ENCODE measurements at places on chromosomes 3 and 15.

- no peak for DNase-seq
Measured at GRCh38 chr3:170259907-170260306, 37.7 kb downstream of the PRKCI start.

DNA sequence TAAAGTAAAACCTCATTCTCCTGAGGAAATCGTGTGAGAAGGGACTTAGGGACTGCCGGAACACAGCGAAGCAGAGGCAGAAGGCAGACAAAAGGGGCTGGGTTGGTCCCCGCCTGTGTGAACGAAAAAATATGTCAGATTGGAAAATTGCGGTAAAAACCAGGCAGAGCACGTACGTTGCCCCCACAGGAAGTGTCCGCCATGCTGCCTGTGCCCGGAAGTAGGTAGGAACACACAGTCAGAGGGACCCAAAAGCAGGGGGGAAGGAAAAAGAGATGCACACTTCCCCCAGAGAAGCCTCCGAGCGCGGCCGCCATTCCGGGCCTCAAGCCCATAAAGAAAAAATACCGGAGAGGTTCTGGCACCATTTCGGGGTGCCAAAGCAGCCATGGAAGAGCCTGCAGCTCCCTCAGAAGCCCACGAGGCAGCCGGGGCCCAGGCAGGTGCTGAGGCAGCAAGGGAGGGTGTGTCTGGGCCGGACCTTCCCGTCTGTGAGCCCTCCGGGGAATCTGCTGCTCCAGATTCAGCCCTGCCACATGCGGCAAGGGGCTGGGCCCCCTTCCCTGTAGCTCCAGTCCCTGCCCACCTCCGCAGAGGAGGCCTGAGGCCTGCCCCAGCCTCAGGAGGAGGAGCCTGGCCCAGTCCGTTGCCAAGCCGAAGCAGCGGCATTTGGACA is at the start of gene MKRN3:
TSS of gene MKRN3 (plus strand) at position 280 of the 676 bp plus-strand sequence. CDS start at position 389, 109 bp downstream.
- peak; percentile 28 for DNase-seq

- DNase-seq: no peak
Measured at GRCh38 chr3:37701734-37702433, 159.8 kb upstream of the CTDSPL start.

GRCh38 chr15:101813803-101814534 is 2.0 kb downstream of the OR4F15 start:
- no peak for DNase-seq

DNA sequence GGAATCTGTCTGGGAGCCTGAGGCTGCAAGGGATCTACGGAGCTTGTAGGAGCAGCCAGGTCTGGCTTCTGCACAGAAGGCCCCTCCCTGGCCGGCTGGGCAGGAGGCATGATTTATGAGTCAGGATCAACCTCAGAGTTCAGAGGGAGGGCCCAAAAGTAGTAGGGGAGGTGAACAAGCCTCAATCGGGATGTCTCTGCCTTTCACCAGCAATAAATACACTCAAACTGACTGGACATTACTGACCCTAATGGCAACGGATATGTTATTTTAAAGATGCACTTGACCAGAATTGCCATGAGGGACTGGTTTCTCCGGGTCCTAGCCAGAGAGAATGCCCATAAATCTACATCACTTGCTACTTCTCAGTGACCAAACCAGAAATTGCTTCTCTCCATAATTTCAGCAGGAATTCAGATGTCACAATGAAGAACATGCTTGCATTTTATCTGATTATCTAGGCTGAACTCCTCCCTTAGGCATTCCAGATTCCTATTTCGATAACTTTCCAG is 109.6 kb upstream of the LMOD3 start:
- DNase-seq: no peak

GRCh38 chr3:127970966-127971592 is 56.0 kb downstream of the KBTBD12 start:
- DNase-seq: peak; percentile 4

DNA sequence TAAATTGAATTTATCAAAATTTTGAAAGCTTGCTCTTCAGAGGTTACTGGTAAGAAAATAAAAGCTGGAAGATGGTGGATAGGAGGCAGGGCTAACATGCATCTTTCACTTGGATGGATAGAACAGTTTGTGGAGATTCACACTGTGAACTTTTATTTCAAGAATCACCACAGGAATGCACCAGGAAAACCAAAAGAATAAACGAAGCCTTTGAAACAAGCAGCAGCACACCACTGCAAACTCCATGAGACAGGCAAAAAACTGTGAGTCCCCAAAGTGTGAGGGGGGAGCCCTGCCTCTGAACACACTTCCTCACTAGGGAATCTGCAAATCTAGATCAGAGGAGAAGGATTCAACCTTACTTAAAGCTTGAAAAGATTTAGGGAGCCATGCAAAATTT is 122.2 kb downstream of the RTP4 start:
- DNase-seq: no peak

DNA sequence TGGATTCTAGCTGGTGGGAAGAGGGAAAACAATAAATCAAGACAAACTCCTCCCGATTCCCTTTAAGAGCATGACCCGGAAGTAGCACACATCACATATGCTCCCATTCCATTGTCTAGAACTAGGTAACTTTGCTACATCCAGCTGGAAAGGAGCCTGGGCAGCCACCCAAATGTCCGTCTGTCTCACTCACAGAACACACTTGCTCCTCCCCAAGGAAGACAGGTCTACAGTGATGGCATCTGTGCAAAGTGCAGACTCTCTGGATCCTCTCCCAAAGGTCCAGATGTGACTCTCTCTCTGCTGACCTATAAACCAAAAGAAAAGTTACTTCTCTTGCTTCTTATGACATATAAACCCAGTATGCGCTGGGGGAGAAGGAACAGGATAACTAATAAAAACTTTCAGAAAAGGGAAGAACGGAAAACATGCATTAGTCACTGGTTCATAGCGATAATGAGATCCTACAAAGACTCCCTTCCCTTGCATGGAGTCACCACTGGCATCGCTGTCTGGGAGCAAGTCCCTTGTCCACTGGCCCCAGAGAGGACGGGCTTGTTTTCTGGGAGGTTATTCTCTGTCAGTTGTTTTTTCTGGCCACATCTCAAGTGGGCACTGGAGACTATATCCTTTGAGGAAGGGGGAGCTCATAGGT is 29.8 kb upstream of the EPHB3 start:
- DNase-seq: no peak

- no peak for DNase-seq
Measured at GRCh38 chr3:144051211-144051610, 79.6 kb downstream of the DIPK2A start.

DNA sequence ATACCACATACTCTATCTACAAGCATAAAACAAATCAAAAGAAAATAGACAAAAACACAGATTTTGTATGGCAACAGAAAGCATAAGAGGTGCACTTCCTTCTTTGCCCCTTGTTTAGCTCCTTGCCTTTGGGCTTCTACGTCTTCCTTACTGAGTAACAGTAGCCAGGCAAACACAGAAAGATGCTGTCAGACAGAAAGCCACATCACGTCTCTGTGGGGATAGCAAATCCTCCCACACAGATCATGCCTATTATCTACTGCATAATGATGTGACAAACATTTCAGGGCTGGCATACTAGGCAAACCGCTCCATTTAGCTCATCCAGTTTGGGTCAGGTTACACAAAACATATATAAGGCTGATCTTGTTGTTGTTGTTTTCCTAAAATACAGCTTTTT is 92.7 kb downstream of the BOC start:
- no peak for DNase-seq

- DNase-seq: no peak
Measured at GRCh38 chr3:100978011-100978659, 15.1 kb downstream of the ABI3BP start.

GRCh38 chr15:73596174-73596573 is 37.0 kb downstream of the NPTN start:
- DNase-seq: no peak

- no peak for DNase-seq
Measured at GRCh38 chr15:28097656-28098359, 1.3 kb downstream of the OCA2 start.

GRCh38 chr3:162629372-162629771 is 1132.8 kb downstream of the OTOL1 start:
- no peak for DNase-seq

- DNase-seq: no peak
Measured at GRCh38 chr15:51053571-51053970, 41.1 kb downstream of the TNFAIP8L3 start.

Data from central memory CD4-positive, alpha-beta T cell (primary cell).